Activated naive CD8-positive, alpha-beta T cell treated with anti-CD3 and anti-CD28 coated beads, Interleukin-2, amount 50 U/mL, for 16 hours (primary cell): ENCODE measurements at places on chromosomes 11 and 22.

DNA sequence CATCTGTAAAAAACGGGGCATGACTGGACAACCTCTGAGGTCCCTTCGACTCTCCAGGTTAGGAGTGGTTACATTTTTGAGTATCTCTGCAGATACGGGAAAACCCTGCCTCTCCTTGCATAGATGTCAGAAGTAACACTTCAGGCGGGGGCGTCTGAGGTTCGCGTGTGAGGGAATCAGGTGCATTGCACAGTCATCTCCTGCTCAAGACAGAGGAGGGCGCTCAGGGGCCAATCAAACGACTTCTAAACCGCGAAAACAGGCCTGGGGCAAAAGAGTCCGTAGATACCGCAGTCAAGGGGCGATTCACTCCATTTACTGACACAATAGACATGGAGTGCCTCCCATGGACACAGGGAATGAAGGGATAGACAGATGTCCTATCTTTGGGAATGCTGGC, 31.7 kb downstream of the KIRREL3 start:
- DNase-seq, result no peak

GRCh38 chr11:65501472-65502273, 2.8 kb downstream of the MALAT1 start:
- DNase-seq, result no peak

DNA sequence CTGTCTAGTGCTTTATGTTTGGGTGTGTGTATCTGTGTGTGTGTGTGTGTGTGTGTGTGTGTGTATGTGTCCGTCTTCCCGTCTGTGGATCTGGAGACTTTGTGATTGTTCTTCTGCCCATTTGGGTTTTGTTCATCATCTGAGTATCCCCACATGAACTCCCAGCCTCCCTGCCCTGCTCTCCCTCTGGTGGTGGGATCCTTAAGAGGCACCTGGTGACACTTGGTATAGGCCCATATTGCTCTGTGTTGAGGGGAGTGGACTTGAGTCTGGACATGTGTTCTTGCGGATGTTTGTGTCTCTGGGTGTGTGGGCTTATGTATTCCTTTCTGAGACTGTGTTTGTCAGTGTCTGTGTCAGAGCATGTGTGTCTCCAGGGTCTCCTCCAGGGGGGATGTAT, 15.3 kb downstream of the RCOR2 start:
- no peak for DNase-seq

GRCh38 chr11:30549565-30549964, 36.6 kb downstream of the MPPED2 start:
- DNase-seq, result no peak

DNA sequence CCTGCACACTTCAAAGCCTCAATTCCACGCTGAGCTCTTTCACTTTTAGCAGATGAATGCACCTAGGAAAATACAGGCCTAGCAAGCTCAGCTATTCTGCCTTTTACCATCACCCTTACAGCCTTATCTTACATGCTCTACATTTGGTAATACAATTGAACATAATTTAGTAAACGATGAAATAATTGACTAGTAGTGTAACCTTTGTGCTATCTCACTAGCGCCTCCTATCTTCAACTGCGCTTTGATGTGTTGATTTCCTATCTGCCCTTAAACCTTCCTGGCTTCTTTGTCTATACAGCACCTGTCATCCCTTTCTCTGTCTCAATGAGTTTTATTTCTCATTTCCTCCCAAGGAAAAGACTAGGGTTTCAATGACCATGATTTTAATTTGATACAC, 149.7 kb downstream of the LRRC4C start:
- DNase-seq, result no peak

- DNase-seq, result no peak
Observed at GRCh38 chr11:65584723-65585171, 8.9 kb downstream of the EHBP1L1 start.

DNA sequence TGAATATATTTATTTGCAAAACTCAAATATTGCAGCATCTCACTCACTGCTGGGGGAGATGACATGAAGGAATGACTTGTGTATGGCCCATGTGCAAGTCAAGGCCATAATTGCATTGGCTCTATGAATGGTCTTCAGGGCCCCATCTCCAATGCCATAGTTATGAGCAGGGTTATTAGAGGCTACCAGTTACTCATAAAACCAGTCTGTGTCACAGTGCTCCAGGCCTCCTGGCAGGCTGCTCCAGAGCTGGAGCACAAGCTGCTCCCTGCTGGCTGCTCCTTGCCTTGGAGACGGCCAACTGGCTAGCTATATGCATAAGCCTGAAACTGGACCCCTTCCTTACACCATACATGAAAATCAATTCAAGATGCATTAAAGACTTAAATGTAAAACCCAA, 145.7 kb downstream of the TRPC6 start:
- DNase-seq, result no peak

DNA sequence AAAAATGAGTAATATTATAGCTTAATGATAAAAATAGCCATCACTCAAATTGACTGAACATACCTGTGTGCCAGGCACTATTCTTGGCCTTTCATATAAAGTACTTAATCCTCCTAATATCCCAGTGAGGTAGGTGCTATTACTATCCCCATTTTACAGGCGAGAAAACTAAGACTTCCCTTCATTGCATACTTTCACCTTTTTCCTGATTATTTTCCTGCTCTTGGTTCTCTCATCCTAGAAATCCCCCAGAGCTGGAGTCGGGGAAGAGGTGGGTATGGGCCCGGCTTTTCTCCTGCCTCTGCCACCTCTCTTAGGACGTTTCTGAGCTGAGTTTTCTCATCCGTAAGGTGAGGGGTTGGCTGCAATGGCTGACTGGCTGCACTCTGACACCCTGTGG, 2.2 kb downstream of the NPTXR start:
- DNase-seq, result no peak

- DNase-seq, result no peak
Observed at GRCh38 chr11:133840479-133840941, 4.8 kb downstream of the SPATA19 start.

DNA sequence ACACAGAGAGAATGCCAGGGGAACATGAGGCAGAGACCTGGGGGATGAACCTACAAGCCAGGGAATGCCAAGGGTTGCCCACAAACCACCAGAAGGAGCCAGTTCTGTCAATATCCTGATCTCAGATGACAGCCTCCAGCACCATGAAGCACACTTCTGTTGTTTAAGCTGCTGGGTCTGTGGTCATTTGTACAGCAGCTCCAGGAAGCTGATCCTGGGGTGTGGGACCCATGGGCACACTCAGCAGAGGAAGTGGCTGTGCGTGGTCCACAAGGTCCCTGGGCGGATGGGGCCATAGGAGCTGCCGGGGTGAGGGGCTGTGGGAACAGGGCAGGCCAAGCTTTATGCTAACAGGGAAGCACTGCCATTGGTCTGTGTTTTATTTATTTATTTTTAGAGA, 12.1 kb downstream of the PPM1F start:
- DNase-seq, result no peak

GRCh38 chr22:31501738-31502137, 5.4 kb downstream of the SFI1 start:
- no peak for DNase-seq

DNA sequence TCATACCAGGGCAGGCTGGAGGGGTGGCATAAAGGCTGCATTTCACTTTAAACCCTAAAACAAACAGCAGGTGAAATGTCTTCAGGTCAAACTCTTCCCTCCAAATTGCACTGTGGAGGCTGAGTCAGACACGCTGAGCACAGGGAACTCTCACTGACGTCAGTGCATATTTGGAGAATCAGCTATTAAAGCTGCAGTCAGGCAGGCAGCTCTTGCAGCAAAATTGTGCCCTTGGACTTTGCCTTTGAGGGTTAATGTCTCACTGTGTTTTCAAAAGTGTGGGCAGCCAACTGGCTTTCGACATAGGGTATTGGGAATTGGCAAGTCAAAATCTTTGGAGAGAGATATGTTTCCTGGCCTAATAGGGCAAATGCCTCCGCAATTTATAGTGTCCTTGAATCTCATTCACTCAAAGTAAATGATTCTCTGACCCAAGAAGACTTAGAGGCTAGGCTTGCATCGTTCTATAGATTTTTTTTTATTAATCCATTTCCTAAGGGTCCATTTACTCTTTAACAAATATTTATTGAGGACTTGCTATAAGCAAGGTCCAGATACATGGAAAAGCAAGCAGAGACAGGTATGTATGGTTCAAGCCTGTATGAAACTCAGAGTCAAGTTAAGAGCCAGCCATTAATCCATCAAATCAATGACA, 27.7 kb upstream of the SMCO4 start:
- no peak for DNase-seq

DNA sequence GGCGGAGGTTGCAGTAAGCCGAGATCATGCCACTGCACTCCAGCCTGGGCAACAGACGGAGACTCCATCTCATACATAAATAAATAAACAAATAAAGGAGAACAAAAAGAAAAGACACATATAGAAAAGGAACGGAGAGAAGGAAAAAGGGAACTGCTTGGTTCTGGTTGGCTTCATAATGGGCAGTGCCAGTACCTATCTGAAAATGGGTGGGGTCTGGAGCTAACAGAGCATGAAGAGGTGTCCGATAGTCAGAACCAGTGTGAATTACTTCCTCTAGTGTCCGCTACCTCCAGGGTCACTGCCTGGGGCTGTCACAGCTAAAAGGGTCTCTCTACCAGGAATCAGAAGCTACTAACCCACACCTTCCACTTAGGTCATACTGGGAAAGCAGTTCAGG, 27.2 kb upstream of the TTC28 start:
- no peak for DNase-seq

GRCh38 chr11:16789063-16789420, 50.6 kb downstream of the C11orf58 start:
- no peak for DNase-seq

GRCh38 chr11:112388496-112388895, 127.8 kb upstream of the PLET1 start:
- no peak for DNase-seq

GRCh38 chr22:39013942-39014722, at the start of gene APOBEC3C:
APOBEC3C (plus strand) TSS chr22:39014257; CDS start chr22:39014363, 106 bp downstream.
- peak; percentile 41 for DNase-seq

- DNase-seq, result peak; percentile 55
Observed at GRCh38 chr11:68213555-68214172, 568 bp upstream of the KMT5B start.

DNA sequence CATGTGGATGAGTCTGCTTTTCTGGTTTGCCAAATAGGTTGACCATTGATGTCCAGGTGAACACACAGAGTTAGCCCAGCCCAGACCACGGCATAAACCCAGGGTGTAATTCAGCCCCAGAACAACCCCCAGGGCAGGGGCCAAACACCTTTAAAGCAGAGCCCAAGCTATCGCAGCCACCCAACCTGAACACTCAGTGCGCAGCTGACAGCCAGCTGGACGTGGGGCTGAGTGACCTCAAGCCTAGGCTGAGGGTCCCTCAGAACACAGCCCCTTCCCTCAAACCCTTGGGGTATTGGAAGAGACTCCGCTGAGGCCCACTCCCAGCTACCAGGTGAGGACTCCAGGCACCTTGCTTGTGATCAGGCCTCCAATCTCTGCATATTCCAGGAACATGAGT, 161.5 kb upstream of the NECTIN1 start:
- DNase-seq, result no peak

GRCh38 chr11:131350872-131351271, 19.5 kb upstream of the NTM start:
- DNase-seq, result no peak

DNA sequence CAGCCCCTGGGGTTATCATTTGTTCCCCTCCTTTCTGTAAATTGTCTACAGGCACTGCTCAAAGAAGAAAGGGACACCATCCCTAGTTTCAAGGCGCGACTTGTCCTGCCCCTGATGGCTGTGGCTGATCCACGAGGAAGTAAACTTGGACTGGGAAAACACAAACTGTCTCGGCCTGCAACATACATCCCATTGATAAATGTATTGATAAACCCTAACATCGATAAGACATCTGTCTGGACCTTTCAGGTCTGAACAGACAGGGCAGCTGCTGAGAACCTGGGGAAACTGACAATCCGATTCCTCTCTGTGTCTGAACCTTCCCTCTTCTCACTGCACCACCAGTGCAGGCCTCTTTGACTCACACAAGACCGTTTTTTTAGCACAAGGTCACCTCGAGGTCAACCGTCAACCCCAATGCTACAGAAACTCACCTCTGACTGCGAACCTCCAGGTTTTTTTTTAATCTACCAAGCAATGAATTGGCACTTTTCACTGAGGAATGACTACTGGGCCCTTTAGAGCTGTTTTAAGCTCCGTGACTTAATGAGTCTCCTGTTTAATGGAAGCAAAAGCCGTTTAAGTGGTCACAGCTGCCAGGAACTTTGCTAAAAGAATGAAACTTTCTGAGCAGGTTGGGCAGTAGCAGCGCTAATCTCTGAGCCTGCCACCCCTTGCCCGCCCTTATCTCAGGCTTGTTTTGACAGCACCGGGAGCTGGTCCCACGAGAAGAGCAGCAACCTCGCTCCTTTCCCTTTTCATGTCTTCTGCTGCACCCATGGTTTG, 203.8 kb upstream of the TMEM45B start:
- no peak for DNase-seq

GRCh38 chr11:70790671-70791300, 392.5 kb downstream of the CTTN start:
- no peak for DNase-seq

DNA sequence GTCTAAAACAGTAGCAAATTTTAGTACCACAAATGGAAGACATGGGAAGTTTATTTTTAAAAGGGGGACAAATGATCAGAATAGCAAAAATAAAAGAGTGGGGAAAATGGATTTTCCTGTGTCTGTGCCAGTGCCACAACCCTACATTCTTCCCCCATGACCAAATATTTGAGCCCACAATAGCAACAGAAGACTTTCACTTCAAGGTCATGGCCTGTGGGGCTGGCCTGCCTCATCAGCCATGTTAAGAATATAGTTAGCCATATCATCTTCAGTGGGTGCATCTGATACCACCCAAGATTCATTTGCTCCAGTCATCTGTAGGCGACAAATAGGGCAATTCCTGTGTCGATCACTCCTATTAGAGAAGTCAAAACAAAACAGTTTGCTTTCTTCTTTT, 26.3 kb downstream of the RNF141 start:
- DNase-seq, result no peak

GRCh38 chr22:39135092-39135896, 17.2 kb downstream of the CBX7 start:
- peak; percentile 27 for DNase-seq

DNA sequence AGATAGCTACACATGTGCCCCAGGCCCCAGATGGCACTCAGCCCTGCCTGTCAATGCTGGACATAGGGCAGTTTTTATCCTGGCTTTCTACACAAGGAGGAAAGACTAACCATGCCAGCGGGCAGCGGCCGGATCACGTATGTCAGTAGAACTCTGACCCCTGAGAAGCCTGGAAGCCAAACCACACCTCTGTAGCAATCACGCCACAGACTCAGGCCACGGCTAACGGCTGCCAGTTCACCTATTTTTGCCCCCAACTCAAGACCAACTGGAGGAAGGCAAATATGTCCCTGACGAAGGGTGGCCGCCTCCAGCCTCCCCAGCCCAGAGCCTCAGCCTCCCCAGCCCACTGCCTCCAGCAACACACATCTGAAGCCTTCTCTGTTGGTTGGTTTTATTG, 7.2 kb upstream of the CD81 start:
- no peak for DNase-seq
